Activated CD8-positive, alpha-beta memory T cell treated with anti-CD3 and anti-CD28 coated beads for 1 hour (primary cell): ENCODE measurements at places on chromosomes 12 and 14.
A peak's percentile ranks its signal among the peaks of the same experiment; 100 is the strongest.

DNA sequence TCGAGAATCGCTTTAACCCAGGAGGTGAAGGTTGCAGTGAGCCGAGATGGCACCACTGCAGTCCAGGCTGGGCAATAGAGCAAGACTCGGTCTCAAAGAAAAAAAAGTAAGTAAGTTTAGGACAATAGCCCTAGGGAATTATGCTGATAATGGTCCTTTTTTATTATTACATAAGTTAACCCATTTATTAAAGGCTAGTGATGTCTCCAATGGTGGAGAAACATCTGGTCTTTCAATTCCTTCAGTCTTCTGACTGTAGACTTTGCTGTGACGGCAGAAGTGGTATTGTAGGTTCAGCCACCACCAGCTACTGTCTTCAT is 27.4 kb downstream of the DDX47 start:
- DNase-seq = no peak

DNA sequence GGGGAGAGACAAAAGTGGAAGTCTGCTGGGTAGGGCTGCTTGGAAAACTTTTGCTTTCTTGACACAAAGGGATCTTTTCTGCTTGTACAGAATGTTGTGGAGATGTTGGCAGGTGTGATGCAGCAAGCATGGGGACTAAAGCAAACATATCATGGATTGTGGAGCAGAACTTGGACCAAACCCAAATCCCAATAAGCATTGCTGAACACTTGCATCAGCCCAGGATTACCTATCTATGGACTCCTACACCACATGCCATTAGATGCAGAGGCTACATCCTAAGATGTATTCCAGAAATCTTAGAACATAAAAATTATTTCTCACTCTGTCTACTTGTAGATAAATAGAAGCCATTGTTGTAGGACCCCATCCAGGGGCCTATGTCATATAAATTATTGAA is 44.7 kb upstream of the RERG start:
- no peak for DNase-seq

- DNase-seq = no peak
These were observed 1.4 kb upstream of the PTPRQ start for GRCh38 chr12:80442426-80443222.

DNA sequence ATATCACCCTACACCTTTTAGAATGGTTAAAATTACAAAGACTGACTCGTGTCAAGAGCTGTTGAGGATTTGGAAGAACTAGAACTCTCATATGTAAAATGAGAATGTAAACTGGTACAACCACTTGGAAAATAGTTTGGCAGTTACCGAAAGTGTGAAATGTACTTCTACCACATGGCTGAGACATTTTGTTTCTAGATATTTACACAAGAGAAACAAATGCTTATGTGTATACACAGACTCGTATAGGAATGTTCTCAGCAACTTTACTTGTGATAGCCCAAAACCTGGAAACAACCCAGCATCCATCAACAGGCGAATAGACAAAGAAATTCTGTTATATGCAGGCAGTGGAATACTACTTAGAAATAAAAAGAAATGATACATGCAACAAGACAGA is 103.0 kb downstream of the BRMS1L start:
- no peak for DNase-seq

DNA sequence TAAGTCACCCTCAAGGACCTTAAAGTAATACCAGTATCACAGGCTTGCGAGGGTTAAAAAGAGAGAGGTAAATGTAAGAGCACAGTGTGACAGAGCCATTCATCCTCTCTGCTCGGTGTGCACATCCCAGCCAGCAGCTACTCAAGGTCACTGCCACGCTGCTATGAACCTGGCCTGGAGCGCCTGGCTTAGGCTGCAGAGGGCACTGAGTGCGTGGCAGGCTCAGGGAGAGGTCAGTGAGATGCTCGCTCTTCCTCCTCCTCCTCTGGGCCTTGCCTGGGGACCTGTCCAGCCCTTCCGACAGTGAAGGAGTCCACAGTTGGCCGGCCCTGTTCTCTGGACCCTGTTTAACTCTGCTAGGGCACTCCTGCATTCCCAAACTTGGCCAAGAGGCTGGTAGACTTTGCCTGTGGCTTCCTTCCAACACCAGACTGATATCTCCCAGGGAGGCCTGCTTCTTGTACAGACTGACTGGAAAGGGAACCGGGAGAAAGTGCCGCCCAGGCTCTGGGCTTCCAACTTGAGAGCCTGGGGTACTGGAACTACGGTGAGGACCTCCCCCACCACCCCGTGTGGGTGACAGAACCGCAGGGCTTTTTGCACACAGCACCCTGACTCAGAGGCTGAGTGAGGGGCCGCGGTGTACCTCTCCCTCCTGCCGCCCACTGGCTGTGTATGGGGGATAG is 62.6 kb upstream of the CORO1C start:
- DNase-seq = no peak

DNA sequence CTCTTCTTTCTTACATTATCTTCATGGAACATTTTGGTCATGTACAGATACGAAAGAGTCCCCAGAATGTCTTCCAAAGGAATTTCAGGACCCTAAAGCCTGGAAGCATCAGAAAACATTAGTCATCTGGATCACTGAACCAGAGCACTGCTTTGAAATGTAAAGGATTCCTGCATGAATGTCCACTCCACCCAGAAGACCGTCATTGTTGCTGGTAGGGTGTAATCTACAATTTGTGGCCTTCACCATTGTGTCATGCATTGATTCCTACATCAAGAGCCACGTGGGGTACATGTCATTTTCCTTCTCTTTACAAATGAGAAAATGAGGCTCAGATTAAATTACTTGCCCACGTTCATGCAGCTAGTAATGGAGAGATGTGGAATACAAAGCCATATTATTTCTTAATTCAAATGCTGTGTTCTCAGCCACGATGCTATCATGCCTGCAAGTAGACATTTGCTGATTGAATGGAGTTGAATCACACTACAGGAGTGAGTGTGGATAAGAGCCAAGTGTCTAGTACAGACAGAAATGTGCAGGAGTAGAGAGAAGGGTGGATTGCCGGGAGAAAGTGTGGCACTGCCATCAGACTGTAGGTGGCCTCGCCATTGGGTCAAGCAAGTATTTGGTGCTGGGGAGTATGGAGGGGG is 231.2 kb downstream of the C12orf75 start:
- no peak for DNase-seq

DNA sequence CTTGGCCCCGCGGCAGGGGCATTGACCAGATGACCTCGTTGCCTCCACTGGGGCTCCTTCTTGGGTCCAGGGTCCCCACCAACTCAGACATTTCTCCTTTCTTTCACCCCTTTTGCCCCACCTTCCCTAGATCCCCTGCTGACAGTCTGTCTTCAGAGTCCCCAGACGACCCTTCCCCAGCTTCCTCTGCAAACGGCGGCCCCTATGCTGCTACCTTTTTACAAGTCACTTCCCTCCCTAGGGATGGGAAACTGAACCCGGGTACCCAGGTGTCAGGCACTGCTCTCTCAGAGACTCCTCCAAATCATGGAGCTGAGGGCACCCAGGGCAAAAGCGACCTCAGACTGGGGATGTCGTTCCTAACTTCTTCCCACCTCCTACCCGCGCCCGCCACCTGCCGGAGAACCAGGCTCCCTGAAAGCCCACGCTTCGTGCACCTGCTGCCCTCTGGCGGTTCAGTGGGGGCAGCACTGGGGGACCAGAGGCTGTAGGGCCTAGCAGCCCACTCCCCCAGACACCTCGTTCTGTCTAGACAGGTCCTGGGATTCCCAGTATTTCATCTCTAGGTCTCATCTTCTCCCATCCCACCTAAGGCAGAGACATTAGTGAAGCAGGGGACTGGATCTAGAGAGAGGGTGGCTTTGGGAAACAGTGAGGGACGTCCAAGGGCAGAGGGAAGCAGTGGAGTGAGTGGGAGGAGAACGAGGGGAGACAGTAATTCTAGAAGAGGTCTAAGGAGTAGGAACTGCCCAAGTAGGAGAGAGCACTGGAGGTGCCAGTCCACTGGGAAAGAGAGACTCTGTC is 4.9 kb downstream of the ZNF385A start:
- peak; percentile 84 for DNase-seq

- no peak for DNase-seq
These were observed 5.9 kb downstream of the ATG2B start for GRCh38 chr14:96357216-96357615.

- DNase-seq = no peak
These were observed 248.1 kb upstream of the SOX5 start for GRCh38 chr12:24197532-24197931.

DNA sequence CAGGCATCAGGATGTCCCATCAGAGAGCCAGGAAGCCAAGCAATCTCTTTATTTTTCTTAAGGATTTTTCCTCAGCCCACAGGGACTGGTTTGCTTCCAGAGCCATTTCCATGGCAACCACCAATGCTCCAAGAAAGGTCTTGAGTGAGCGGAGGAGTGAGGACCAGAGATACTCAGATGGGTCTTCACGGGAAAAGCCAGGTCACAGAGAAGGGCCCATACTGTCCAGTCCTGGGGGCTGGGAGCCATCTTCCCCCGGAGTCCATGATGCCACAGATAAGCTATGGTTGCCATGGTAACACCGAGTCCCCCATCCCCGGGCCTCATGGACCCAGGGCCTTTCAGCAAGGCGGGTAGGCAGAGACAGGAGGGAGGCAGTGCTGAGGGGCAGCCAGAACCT is 28.6 kb downstream of the CMKLR1 start:
- no peak for DNase-seq

DNA sequence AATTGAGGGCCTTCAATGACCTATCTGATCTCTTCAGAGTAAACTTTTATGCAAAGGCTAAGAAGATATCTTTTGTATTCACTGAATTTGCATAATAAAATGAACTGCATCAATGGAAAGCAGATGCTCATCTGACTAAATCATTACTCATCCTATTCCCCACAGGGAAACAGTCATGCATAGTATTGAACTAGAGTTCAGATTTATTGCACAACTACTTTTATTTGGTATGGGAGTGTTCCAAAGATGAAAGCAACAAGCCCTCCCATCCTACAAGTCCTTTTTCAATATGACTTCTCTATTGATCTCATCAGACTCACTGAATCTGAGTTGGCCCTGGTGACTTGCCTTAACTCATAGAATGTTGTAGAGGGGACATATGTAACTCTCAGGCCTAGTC is 159.8 kb downstream of the KITLG start:
- no peak for DNase-seq

DNA sequence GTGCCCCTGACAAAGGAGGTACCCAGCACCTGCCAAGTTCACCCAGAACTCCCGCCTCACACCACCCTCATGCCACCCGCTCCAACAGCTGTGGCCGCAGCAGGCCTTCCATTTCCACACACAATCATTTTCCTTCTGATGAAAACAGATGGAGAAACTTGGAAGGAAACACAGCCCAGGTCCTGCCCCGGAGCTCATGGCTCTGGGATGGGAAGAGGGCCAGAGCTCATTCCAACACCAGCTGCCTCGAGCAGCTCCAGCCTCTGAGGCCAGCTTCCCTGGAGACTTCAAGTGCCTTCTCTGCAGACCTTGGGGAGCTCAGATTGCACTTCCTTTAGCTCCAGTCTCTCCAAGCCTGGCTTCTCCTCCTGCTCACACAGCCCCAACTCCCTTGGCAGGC is 55.1 kb upstream of the CMKLR1 start:
- no peak for DNase-seq

DNA sequence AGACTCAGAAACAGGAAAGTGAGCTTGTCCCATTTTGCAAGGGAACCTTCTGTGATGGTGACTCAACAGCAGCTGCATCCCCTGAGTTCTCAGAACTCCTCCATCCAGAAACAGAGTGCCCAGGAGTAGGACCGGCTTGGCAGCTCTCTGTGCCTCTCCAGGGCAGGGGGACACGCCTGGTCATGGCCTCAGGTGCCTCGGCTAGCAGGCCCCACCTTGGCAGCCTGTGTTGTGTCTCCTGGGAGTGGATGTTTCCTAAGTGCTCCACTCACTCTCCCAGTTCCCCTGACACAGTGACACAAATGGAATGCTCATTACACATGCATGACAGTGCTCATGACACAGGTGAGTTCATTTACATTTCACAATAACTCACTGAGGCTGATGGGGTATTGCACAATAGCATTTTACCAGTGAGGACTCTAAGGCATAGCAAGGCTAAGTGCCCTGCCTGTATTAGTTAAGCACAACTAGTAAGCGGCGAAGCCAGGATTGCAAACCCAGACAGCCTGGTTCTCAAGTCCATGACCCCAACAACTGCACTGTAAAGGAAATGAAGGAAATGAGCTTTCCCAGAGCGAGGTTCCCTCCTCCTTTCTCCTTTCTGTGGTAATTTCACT is 47.4 kb downstream of the CALM1 start:
- DNase-seq = no peak

DNA sequence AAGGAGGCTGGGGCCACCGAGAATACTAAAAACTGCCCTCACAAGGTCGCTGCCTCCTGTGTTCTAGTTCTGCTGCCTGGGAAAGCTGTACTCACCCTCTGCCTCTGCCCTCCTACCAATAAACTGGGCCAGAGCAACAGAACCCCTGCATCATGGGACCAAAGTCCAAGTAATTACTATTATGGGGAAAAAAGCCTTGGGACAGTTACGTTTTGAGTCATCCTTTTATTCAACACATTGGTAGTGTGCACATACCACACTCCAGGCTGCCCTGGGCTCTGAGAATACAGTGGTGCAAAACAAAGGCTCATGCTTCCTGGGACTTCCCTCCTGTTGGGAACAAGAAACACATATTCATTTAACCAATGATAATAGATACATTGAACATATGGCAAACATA is 49.0 kb downstream of the CACNA1C start:
- no peak for DNase-seq

DNA sequence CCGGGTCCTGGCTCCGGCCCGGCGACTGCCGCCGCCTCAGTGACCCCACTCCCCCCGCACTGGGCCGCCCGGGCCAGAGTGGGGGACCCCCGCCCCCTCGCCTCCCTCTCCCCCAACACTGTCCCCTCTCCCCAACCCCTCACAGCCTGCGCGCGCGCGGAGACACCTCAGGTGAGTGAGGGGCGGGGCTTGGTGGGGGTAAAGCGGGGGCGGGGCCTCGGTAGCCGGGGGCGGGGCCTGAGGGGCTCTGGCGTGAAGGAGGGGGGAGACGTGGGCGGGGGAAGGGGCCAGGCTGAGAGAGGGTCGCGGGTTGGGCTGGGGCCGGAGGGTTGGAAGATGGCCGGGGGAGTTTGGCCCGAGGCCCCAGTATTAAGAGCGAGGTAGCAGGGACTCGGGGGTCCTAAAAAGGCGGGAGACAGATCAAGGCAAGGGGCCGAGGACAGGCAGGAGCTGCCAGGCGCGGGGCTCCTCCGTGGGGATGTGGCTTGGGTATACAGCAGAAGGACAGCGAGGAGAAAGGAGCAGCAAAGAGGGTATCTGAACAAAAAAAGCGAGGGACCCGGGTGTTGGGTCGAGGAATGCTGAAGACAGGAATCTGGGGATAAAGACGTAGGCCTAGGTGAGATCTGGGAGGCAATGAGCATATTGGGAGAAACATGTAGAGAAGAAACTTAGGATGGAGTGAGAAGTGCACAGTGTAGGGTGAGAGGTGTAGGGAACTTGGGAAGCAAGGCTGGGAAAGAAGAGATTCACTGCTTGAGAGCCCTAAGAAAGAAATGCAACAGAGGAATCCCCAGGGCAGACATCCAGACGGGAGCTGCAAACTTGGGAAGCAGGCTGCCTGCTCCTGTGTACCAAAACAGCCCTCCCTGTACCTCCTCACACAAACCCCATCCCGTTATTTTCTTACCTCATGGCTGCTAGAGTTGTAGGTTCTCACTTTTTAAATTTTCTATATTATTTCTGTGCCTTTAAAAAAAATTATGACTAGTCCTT is 10.8 kb downstream of the SUOX start:
- peak; percentile 29 for DNase-seq

- DNase-seq = no peak
These were observed 13.9 kb downstream of the PPP1R36 start for GRCh38 chr14:64563696-64564095.
